ENCODE measurements at places on chromosomes 3 and 15.

- DNase-seq: peak; percentile 87
Observed at GRCh38 chr3:105823149-105823867, 45.5 kb downstream of the CBLB start.

DNA sequence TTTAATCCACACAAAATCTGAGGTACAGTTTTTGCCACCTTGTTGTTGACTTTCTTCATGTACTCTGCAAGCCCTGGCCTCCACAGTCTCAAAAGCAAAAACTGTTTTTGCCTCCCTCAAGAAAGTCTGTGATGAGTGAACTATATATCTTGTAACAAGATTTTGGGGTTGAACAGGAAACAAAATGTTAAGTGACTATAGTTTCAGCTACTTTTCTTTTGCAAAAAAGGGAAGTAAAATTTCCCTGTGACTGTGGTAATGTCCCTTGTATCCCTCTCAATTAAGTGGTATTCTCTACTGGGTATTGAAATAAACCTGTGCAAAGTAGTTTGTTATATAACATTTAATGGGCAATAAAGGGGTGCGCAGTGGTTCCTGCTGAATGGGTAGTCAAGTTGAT, 21.3 kb upstream of the SCAANT1 start:
- DNase-seq: no peak

DNA sequence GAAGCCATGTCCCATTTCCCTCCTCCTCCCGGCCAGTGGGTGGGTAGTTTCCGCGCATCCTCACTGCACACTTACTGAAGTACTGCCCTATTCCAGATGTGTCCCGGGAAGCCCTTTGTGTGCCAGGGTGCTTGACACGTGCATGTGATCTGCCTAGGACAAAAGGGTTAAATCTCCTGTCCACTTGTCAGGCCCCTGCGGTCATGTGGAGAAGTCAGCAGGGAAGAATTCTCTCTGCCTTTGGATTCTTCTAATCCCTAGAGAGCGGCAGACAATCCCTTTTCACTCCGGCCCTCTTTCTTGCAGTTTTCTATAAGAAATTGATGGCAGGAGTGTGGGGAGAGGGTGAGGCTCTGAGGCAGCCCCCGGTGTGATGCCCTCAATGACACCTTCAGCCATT, 19.8 kb downstream of the ST8SIA2 start:
- no peak for DNase-seq

GRCh38 chr15:89494941-89495637, 1.3 kb downstream of the RHCG start:
- DNase-seq: no peak

DNA sequence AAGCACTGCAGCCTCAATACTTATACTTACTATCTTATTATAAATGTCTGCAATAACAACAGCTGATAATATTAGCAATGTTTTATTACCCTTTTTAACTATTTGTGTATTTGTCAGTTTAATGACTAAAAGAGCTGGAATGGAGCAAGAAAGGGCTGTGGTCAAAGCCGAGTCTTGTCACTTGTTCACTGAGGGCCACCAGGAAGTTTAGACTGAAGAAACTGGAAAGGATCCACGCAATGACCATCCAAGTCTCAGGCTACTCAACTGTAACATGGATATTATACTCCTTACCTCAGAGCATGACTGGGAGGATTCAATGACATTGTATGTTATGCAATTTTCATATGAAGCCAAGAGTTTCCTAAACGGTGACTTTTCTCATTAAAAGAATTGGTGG, 90.4 kb downstream of the TJP1 start:
- DNase-seq: no peak

DNA sequence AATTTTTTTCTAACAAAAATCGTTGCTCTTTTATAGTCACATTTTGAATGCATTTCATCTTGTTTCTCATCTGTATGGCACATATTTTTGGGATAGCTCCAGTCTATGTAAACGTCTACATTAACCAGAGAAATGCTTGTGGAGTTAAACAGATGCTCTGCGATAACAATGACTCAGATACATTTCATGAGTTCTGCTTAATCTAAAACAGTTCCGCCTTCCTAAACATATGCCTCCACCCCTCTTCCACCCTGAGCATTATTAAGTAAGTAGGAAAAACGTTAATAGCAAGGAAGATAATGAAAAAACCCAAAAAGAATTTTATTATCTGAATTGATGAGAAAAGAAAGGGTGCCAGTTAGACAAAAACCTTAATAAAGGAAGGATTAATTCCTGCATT, 396.1 kb downstream of the TUSC7 start:
- no peak for DNase-seq

GRCh38 chr15:69980341-69981059, 117.2 kb downstream of the TLE3 start:
- DNase-seq: no peak

GRCh38 chr15:63051156-63052066, 8.9 kb downstream of the TPM1 start:
- peak; percentile 76 for DNase-seq

DNA sequence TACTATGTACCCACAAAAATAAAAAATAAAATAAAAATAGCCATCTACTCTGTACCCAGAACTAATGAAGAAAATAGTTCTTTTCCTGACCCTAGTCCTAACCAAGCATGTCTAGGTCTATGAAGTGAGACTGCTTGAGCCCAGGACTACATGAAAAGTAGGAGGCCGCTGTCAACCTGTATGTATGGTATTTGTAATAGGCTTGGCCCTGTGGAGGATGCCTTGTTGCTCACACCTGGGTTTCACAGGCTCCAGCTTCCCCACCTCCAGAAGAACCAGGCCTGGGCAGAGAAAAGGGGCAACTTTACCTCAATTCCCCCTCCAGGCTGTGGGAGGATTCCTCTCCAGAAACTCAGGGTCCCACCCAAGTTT, 6.8 kb upstream of the PKM start:
- DNase-seq: no peak
